Spleen (tissue), 13 donors: ENCODE measurements at places on chromosomes 3 and 15. TPM values are rescaled to one million over a fixed set of nuclear protein-coding genes. Genes with fewer than 3 reads are reported as not detected.

Gene ATP1B3
- 46.0 TPM for total RNA-seq

Gene GOLGA8G
- not detected for total RNA-seq

- H3K27me3 ChIP-seq, result no peaks in the 10 kb centered on the region
- peaks cover 2% of the 10 kb centered on the region for H3K4me1 ChIP-seq
- peak; percentile 75 for DNase-seq
- no peak overlapping the region for H3K27ac ChIP-seq
- H3K4me3 ChIP-seq, result no peak overlapping the region
- no peaks in the 10 kb centered on the region for H3K36me3 ChIP-seq
Observed at GRCh38 chr3:126135406-126136076, 44.8 kb downstream of the ALDH1L1 start.

DNA sequence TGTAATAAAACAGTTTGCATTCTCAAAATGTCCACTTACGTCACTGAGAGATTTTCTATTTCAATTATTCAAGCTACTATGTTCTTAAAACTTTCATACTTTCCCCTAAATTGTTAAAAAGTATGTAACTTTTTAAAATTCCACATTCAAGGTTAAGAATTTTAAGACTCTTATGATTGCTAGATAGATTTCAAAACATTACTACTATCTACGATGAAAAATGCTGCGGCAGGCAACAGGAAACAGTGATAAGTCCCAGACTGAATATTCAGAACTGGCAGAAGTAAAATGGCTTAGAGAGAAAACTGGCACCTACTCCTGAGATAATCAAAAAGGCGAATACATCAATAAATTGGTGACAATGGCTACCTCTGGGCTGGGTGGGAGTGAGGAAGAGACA lies 16.2 kb downstream of the ATP13A3 start:
- H3K27me3 ChIP-seq, result no peaks in the 10 kb centered on the region
- H3K27ac ChIP-seq, result peak overlapping the region; percentile 22
- DNase-seq, result no peak
- no peaks in the 10 kb centered on the region for H3K36me3 ChIP-seq
- H3K4me1 ChIP-seq, result peaks cover 7% of the 10 kb centered on the region

GRCh38 chr3:129934234-129935123 lies 40.0 kb upstream of the TRH start:
- DNase-seq, result peak; percentile 61
- H3K4me3 ChIP-seq, result no peak overlapping the region
- no peaks in the 10 kb centered on the region for H3K27me3 ChIP-seq
- peaks cover 5% of the 10 kb centered on the region for H3K4me1 ChIP-seq

DNA sequence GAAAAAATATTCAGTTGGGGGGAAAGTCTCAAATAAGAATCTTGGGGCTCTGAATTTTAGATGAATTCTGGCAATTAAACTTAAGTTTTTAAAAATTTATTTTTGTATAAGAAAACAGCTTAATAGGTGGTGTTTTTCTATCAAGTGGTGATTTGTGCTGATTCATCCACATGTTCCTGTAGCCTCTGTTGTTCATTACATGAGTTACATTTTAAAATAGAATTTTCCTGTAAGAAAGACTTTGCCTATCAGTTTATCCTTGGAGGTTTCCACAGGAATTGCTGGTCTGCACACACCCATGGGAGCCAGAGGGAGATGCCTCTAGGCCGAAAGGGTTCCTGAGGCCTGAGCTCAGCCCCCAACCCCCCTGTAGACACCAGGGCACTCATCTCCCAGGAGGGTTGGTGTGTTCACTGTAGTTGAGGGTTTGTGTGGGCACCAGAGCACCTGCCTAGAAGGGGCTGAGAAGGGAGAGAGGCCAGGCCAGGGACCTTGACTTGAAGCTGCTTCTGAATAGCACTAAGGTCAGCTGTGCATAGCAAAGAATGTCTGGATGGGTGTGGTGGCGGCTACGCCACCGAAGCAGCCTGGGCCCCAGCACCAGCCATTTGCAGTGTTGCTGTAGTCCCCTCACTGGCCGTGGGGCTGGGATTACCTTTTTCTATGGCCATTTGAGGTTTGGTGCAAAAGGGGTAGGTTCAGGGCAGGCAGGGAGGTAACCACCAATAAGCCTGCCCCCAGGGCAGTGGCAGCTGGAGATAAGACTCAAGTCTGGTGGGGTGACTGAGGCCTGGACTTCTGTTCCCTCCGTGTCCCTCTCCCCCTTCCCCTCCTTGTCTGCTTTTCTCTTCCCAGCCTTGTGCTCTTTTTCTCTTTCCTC lies 11.9 kb downstream of the DNAJA4 start:
- peak overlapping the region; percentile 9 for H3K27ac ChIP-seq
- H3K36me3 ChIP-seq, result peaks cover 36% of the 10 kb centered on the region
- DNase-seq, result no peak
- no peaks in the 10 kb centered on the region for H3K27me3 ChIP-seq
- H3K4me3 ChIP-seq, result no peak overlapping the region

Gene OR5K2
- total RNA-seq, result not detected

Gene GOLGA6D
- not detected for total RNA-seq

GRCh38 chr3:122060040-122060698 lies 5.0 kb downstream of the CD86 start:
- DNase-seq, result no peak
- no peak overlapping the region for H3K4me3 ChIP-seq
- H3K27me3 ChIP-seq, result no peaks in the 10 kb centered on the region
- H3K4me1 ChIP-seq, result peaks cover 18% of the 10 kb centered on the region
- no peak overlapping the region for H3K27ac ChIP-seq
- H3K36me3 ChIP-seq, result no peaks in the 10 kb centered on the region

Gene MYZAP
- 15.0 TPM for total RNA-seq

Gene ASB14
- not detected for total RNA-seq
